ENCODE measurements at places on chromosomes 3 and 15.

- no peak for DNase-seq
Measured at GRCh38 chr3:158354713-158355112, 216.3 kb upstream of the MLF1 start.

GRCh38 chr3:141385406-141386125, 17.3 kb downstream of the ZBTB38 start:
- DNase-seq = no peak

DNA sequence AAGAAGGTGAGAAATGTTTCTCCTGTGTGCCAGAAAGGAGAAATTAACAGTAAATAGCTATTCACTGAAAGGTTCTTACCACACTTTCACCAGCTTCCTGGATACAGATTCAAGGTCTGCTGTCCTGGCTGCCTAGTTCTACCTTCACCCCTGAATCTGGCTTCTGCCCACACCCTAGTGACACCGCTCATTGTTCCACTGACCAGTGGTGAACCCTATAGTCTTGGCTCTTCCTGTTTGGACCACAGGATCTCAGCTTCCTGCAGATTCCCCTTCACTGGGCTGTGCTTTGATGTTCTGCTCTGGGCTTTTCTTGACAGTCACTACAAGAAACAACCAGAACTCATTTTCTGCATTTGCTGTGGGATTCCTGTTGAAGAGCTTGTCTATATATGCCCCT, 250.0 kb downstream of the XXYLT1 start:
- no peak for DNase-seq

DNA sequence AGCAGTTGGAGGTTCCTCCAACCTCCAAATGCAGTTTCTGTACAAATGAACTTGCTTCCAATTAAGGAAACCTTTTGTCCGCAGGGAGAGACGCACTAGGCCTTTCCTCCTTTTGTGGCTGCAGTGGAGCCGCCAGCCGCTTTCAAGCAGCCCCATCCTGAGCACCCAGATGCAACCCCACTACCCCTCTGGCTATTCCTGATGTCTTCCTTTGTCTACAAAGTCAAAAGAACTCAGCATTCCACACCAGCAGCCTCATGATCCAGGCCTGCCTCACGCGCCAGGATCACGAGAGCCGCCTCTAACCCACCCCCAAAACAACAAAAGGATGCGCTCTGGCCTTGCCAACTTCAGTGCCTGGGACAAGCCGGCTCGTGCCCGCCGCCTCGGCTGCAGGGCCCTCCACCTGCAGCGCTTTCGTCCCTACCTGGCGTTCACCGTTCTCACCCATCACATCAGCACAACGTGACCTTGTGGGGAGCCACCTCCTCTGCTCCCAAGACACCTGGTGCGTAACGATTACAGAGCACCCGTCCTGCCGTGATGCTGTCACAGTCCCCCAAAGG, 48.2 kb upstream of the MUC4 start:
- no peak for DNase-seq

GRCh38 chr3:15266510-15267376, 60.7 kb downstream of the CAPN7 start:
- no peak for DNase-seq

DNA sequence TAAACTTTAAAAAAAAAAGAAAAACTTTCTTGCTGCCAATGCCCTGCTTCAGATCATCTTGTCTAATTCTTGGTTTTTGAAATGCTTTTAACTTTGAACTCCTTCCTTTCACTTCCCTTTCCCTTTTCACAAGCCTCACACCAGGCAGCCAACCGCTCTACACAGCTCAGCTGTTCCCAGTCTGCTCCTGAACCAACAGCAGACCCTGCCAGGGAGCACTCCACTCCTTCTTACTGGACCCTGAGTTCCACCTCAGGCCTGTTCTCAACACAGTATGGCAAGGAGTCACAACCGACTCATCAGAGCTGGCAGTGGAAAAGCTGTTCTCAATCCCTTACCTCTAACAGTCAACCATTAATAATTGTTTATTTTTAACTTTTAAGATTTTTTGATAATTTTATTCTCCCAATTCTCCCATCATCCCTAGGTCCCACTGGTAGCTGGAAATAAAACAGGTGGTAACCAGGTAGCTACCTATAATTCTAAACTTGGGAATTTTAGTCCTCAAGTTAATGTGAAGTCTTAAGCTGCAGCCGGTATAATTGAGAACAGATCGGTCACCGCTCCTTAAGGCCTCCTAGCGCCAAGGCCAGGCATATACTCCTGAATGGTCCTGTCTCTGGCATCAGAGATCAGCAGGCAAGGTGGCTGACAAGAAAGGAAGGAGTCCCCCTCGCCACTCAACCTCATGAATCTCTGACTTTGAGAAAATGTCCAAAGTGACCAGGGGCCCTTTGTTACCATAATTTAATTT, 43.9 kb downstream of the BOC start:
- no peak for DNase-seq

DNA sequence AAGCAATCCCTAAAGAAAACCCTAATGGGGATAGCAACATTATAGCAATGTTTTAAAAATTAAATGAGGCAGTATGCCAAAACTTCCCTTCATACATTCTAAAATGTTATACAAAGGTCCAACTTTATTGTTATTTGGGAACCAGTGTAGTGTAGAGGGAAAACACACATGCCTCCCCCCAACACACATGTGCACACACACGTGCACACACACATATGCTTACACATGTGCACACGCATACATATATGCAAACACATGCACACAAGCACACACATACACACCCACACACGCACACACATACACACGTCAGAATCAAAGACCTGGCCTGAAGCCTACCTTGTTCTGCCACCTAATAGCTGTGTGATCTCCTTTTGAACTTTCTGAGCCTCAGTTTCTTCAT, 83.3 kb downstream of the SCN11A start:
- DNase-seq = no peak

DNA sequence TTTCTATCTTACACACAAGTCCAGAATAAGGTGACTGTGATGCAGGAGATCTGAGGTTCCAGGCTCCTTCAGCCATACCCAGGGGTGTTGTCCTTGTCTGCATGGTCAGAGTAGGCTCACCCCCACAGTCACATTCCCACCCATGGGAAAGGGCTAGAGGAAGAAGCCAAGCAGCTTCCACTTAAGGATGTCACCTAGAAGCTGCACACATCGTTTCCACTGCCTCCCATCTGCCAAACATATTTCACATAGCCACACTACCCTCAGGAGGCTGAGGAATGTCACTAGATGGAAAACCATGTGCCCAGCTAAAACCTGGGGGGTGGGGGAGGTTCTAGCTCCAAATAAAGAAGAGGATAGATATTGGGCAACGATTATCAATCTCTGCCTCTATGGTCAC, 58.1 kb downstream of the TMEM39A start:
- DNase-seq = no peak

DNA sequence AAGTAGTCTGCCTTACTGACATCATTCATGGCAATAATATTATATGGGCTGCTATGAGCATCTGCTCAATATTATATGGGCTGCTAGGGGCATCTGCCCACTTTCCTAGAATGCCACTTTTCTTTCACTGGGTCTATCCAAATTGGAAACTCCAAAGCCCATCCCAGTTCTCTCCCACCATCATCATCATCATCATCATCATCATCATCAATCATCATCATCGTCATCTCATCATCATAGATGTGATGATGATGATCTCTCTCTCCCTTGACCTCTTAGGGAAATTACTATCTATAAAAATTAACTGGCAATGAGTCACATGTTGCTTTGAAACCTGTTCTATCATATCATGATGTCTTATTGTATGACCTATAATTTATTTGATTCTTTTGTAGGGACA, 222.0 kb downstream of the TJP1 start:
- no peak for DNase-seq

DNA sequence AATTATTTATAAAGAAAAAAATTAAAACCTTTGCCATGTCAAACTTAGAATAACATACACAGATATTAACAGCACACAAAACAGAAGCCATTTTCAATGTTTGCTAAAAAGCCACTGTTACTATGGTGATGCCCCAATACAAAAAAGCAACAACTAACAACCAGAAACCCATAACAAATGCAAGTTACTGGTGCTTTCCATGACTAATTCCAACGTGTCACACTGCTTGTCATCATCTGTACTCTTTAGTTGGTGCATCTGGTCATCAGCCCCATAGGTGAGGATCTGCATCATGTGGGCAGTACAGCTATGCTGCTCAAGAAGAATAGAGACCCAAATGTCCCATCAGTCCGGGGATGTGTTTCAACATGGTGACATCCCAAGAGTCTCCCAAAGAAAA, 52.8 kb downstream of the ATP8B4 start:
- DNase-seq = no peak

DNA sequence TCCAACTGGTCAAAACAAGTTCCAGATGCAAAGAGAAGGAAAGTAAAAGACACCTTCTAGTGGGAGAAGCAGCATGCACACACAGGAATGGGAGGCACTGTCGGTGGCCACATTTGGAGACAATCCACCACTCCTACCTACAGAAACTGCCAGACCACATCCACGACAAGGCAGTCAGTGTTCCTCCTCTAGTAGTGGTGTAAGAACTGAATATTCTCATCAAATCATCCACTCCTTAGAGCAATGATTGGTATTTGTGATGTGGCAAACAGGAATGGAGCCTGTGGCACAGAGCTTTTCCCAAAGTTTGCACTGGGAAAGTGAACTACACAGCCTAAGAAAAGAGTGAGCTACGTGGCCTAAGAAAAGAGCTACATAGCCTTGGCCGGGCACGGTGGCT, 5.1 kb upstream of the SPINT1 start:
- DNase-seq = no peak

DNA sequence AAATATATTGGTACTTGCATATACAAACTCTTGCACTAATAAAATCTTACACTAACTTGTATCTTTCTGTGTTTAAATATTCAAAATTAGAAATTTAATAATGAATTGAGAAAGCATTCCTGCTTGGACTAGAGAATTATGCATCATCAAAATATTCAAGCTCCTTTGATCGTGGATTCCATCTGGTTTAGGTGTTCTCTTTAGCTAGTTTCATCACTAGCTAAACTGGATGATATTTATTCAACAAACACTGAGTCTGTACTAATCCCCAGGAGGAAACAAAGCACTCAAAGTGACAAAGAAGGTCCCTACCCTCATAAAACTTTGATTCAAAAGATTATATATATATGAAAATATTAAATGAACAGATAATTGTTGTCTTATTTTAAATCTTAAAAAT, 1360.9 kb upstream of the ALCAM start:
- no peak for DNase-seq

DNA sequence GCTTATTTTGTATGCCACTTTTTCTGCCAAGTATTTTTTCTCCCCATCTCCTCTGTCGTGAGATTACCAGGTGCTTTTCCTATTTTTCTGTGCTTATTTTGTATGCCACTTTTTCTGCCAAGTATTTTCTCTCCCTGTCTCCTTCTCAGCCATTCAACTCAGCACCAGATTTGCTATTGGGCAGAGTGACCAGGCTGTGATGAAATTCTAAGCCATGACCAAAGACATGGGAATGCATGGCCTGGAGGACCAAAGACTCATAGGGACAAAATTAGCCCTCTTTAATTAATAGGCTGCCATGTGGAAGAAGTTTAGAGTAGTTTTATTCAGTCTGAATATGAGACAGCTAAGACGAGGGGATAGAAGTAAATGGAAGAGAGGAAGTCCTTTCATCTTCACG, 257.4 kb downstream of the SQOR start:
- no peak for DNase-seq

- no peak for DNase-seq
Measured at GRCh38 chr3:12886106-12886679, 44.8 kb upstream of the RPL32 start.

- no peak for DNase-seq
Measured at GRCh38 chr3:60142009-60142408, 1092.2 kb upstream of the CFAP20DC start.

DNA sequence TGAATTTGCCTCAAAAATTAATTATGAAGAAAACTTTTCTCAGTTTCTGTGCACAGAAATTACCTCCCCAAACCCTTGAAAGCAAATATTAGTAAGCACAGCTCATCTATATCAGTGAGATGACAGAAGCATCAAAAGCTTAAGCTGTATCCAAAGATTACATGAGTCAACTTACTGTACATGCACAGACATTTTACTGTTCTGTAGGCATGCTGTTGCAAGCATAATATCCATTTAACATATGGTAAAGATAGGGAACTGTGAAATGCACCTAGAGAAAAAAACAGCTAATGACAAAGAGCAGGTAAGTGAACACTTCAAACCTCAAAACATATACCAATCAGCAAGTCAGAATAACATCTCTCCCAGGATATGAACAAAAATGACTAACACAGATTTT, 20.9 kb downstream of the SHOX2 start:
- no peak for DNase-seq

DNA sequence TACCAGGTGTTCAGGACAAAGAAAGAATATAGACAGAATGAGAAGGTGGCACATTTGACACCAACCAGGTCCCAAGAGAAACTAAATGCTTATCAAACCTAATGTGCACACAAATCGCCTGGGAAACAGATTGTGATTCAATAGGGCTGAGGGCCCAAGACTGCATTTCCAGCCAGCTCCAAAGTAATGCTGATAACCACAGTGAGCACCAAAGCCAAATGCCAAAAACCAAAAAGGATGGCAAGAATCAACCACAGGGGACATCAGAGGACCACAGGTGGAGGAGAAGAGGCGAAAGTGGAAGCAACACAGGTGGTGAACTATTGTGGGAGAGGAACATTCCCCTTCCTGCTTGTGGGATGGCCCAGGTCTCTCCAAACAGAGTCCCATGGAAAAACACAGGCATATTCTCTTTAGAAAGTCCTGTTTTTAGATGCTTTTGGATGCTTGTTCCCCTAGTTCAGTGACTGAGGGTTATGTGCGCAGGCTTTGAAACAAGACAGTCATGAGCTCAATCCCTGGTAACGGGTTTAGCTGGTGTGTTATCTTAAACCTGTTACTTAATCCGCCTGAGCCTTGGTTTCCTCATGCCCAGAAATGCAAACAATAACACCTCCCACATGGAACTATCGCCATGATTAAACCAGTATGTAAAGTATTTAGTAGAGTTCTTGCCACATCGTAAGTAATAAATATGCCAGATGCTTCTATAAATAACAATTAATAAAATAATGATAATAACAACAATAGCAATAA, 241.7 kb downstream of the ATP8B4 start:
- DNase-seq = no peak

GRCh38 chr3:127894481-127894880, 20.6 kb upstream of the KBTBD12 start:
- no peak for DNase-seq

- DNase-seq = no peak
Measured at GRCh38 chr15:65326117-65326526, 21.6 kb downstream of the RNU5B-1 start.

GRCh38 chr15:94130504-94130903, 100.9 kb upstream of the MCTP2 start:
- no peak for DNase-seq

Measured in CD4-positive, alpha-beta T cell treated with Interleukin-6 for 4 hours (primary cell).